ENCODE measurements at places on chromosomes 2 and 18.

DNA sequence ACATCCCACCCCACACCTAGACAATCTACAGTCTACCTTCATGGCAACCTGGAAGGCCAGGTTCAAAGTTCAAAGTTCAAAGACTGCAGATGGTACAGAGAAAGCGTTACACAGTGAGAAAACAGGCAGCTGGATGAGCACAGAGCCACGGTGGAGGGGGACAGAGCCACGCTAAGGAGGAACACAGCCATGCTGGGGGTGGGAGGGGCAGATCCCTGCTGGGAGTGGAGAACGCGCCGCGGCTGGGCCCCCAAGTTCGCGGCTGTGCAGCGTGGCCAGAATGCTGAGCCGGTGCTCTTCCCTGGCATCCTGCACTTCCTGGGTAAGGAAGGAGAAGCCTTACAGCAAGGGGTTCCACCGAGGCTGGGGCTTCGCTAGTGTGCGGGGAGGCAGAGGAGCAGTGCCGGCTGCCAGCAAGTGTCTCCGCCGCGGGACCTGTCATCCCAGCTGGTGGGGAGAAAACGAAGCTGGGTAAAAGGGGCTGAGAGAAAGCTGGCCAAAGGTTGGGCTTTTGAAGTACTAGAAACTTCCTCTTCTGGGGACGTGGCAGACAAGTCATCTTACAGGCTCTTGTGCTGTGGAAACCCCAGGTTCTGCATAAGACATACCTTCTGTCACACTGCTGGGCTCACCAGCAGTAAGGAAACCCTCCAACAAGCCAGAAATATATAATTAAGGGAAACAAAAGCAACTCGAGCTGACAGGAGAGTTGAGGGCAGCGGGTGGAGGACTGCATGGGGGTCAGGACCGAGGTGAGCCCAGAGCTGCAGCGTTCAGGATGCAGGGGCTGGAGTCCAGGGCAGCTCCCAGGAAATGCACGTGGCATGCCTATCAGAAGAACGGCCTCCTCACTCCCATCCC lies 115.5 kb downstream of the HDAC4 start:
- DNase-seq: no peak

DNA sequence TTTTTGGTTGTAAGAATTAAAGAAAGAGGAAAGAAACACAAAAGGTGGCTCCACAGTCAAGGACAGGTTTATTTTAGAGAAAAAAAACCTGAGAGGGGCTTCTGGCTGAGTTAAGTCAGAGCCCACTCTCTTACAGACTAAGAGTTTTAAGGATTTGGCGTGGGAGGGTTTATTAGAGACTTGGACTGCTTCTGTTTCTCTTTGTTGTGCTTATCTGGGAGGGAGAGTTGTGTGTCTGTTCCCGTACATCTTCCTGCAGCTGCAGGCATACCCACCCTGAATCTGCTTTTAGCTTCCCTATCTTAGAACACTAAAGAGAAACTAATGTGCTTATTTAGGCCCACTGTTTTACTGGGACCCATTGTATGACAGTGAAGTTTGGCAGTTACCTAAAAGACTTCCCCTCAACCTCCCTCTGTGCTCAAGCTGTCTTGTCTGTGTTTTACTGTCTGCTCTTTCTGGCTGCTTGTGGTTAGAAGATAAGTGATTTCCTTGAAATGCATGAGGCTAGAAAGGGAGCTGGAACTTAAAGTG lies 2.7 kb downstream of the RSAD2 start:
- DNase-seq: no peak

DNA sequence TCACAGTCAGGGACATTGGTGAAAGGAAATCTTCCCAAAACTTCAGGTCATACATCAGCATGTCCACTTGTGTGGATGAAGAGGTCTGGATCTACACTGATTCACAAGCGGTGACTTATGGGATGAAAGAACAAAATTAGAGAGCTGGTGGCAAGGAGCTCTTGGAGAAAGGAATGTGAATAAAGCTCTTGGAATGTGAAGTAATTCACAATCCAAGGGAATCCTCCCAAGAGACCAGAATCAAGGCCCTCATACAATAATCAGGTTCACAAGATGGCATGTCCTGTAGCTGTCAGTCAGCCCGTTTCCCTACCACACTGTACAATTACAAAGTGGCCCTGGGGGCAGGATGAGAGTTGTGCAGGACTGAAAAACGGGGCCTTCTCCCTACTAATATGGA lies 96.2 kb downstream of the MRPS9 start:
- DNase-seq: no peak

DNA sequence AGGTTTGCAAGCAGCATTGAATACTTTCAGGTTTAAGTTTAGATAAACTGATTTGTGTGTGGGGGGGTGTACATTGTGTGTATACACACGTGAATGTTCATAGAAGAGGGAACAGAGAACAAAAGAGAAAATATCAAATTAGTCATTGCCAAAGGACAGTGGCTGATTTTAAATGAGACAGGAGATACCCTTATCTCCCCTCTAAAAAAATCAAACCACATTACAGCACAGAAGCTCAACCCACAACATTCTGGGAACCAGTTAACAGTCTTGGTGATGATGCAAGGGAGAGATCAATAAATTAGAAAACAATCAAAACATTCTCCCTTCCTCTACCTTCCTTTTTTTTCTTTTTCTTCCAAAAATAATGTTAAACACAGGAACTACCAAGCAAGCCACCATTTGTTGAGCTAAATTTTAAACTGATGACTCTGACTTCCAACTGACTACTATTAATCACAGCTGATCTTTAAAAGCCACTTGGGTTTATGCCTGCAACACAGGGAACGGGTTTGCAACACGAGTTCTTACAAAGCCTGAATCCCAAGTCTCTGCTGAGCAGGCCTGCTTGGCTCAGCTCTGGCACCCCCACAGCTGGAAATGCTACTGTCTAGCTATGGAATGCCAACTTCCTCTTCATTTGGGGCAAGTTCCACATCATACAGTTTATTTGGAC lies 119.2 kb upstream of the ACVR1C start:
- DNase-seq: no peak

DNA sequence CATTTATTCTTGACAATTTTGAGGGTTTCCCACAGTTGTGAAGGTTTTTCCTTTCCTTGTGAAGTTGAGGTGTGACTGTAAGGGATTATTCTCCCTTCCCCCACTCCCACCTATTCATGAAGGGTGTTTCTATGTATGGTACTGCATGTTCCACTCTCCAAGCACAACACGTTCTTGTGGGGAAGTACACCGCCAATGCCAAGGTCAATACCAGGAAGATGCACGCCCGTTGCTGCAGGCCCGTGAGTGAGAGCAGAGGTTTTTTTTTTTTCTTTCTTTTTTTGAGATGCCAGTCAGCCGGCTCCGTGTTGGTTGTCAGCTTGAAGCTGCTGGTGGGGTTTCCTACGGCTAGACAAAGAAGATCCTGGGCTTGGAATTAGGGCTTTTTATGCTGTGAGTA lies 38.6 kb upstream of the EPHA4 start:
- no peak for DNase-seq

All from DMS79 treated with DMSO at 0.1 percent for 48 hours (cell line).